Type B pancreatic cell (in vitro differentiated cells): ENCODE measurements at places on chromosomes 12 and 14. TPM values are rescaled to one million over a fixed set of nuclear protein-coding genes. Genes with fewer than 3 reads are reported as not detected.

DNA sequence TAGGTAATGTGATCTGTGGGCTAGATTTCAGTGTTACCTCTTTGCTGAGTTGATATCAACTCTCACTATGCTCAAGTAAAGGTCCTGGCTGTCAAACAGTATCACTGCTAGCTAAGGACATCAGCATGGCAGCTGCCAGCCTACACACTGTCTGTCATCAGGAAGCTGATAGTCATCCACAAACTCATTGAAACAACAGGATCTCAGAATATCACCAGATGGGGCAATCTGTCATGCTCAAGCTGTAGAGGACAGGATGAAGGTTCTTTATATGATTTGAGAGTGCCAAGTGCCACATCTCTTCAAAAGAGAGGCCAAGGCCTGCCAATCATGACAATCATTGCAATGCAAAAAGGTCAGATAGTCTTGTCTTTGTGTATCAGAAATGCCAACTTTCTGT lies 811.5 kb upstream of the SEL1L start:
- DNase-seq, result no peak

GRCh38 chr14:101478096-101478495 lies 83.2 kb upstream of the DIO3 start:
- DNase-seq, result peak; percentile 60

GRCh38 chr14:91282954-91283645 lies 38.6 kb upstream of the GPR68 start:
- DNase-seq, result no peak

DNA sequence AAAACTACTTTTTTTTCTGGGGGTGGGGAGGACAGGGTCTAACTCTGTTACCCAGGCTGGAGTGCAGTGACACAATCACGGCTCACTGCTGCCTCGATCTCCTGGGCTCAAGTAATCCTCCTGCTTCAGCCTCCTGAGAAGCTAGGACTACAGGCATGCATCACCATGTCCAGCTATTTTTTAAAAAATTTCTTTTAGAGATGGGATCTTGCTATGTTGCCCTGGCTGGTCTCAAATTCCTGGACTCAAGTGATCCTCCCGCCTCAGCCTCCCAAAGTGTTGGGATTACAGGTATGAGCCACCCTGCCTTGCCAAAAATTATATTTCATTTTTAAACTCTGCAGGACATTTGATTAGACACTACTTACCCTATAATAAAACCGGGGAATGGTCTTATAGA lies 5.5 kb downstream of the PPP2R3C start:
- no peak for DNase-seq

DNA sequence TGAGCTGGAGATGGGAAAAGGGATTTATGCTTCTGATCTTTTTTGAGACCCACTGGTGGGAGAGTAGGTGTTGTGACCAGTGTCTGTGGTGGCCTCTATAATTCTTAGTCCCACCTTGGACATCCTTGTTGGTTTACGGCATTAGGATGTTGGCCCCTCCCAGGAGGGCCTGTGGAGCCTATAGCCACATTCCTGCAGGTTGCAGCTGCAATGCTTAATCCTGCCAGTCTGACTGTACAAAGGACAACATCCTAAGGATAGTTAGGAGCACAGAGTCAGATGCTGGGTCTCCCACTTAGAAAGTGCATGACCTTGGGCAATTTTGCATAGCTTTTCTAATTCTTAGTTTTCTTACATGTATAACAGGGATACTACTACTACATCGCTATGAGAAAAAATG lies 150.9 kb upstream of the SLC38A2 start:
- no peak for DNase-seq

GRCh38 chr12:6953442-6954315 lies 2.5 kb downstream of the PTPN6 start:
- no peak for DNase-seq

GRCh38 chr14:88386256-88386794 lies 868 bp downstream of the SPATA7 start:
- no peak for DNase-seq

- no peak for DNase-seq
Observed at GRCh38 chr12:92416385-92416812, 270.8 kb upstream of the BTG1 start.

DNA sequence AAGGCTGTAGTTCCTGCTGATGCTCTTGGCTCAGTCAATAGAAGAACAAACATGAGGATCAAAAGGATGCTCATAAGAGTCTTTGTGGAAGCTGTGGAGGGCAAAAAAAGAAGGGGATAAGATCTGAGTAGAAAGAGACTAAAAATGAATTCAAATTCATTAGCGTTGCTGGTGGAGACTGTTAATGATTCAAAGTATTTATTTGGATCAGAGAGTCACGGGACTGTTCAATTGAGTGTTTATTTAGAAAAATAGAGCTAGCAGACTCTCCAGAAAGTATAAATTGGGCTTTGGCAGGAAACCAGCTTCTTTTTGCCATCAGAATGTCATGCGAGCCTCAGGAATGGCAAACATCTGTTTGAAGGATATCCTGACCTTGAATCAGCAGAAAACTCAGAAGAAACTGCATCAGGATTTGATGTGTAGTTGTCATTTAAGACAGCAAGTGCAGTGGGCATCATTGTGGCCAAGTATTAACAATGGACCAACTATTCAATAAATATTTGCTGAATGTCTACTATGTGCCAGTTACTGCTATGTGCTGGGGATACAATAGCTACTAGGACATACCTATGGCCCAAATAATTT lies 126.4 kb downstream of the TBC1D30 start:
- DNase-seq, result no peak

DNA sequence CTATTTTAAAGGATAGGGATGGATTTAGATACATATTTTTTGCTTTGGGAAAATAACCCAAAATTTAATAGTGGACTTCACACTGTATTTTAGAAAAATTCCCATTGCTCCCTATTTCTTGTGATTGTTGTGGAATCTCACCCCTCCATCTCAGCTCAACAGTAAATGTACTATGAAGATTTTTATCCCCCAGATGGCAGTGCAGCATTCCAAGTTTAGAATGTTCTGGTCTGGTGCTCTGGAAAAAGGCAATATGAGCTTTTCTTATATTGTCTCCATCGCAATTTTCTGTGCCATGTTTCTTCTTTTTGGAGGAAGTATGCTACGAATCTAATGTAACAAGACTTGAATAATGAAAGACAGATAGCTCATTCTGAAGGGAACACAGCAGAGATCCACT lies 471.7 kb upstream of the SYT1 start:
- DNase-seq, result no peak

- no peak for DNase-seq
Observed at GRCh38 chr12:6626654-6627283, 9.0 kb downstream of the LPAR5 start.

GRCh38 chr14:102583726-102584125 lies 8.7 kb upstream of the RCOR1 start:
- no peak for DNase-seq

DNA sequence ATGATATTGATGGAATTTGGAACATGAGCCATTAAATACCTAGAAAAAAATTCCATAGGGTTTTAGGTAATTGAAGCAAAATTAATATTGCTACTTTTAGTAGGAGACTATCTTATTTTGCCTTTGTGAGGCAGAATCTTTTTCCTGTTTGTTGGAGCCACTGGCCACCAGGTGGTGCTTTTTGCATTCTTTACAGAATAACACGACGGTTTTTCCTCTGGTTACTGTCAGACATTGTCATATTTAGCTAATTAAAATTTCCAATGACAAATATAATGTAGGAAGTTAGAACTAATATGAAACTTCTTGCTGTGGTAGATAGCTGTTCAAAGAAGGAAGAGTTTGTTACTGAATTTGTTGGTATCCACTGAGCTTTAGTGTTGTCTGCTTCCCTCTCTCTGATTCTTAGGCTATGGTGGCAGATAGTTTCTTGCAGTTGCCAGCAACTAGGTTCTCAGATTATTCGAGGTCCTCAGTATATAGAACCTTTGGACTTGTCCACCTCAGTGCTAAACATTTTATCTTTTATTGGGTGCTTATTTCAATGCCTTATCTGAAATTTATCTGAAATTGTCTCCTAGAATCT lies 25.7 kb downstream of the RAB21 start:
- DNase-seq, result no peak

- DNase-seq, result no peak
Observed at GRCh38 chr14:56617084-56617483, 37.5 kb downstream of the TMEM260 start.

GRCh38 chr14:104532191-104532555 lies 47.4 kb upstream of the C14orf180 start:
- no peak for DNase-seq

DNA sequence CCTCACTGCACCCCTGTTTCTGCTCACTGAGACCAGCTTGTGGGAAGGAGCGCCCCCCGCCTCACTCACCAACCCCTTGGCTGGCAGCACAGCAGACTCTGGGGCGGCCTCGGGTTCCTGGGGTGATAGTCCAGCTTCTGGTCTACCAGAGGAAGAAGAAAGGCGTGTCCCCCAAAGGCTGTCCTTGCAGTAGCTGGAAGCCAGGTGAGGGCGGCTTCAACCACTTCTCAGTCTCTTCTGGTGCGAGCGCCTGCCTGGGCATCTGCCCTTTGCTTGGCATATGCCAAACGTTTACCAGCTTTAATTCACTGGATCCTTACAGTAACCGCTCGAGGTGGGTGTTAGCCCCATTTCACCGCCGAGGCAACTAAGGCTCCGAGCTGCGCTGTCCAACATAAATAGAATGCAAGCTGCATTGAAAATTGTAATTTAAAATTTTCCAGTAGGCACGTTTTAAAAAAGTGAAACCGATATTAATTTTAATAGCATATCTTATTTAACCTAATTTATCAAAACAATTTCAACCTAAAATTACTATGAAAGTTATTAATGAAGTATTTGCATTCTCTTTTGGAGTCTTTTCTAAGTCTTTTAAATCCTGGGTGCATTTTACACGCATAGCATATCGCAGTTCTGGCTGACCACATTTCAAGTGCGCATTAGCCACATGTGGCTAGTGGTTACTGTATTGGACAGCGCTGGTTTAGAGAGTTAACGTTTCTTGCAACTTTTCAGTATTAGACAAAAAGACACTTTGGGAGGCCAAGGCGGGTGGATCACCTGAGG lies 872 bp downstream of the FAM177A1 start:
- no peak for DNase-seq

DNA sequence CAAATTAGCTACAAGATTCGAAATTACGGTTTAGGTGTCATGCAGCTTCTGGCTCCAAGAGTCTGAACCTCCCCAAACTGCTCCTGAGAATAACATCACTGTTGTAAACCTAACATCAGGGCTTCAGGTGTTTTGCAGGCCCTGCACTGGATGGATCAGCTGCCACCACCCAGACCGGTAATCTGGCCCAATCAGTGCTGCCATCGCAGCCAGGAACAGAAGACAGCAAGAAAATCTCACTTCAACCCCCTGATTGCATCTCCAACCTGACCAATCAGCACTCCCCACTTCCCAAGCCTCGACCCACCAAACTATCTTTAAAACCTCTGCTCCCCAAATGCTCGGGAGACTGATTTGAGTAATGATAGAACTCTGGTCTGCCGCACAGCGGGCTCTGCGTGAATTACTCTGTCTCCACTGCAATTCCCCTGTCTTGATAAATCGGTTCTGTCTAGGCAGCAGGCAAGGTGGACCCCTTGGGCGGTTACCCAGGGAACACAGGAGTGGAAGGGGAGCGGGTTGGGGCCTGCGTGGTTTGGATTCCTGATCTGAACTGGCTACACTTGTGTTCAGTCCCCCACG lies 268.5 kb upstream of the SFSWAP start:
- no peak for DNase-seq

DNA sequence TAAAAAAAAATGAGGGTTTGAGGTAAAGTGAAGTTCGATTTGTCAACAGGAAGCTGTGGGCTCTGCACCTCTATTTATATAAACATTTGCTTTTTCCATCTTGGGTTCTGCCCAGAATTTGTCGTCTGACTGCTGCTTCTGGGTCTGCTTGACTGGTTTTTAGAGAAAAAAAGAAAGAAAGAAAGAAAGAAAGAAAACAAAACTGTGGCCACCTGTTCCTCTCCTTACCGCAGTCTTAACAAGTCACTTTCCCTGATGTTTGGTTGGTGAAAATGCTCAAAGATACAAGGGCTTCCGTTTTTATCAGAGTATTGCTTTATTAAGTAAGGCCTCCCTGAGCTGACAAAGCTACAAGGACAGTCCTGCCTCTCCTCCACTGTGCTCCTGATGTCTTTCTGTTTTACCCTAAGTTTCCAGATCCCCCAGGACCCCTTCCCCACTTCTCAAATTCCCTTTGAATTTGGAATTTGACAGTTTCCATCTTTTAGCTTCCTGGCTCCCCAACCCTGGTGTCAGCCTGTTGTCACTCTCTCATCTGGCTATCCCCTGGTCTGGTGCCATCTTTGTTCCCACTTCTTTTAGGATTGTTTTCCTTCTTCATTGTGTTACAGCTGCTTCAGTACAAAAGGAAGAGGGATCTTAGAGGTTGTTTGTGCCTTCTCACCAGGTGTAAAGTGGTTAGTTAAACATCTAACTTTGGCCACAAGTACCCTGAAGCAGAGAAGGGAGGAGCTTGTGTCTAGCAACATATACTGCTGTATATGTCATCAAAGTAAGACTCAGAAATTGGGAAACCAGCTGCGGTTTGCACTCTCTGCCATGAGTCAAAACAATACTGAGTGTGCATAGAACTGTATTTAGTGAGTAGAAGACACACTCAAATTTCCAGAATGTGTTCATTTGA lies 18.0 kb downstream of the MFAP5 start:
- no peak for DNase-seq

DNA sequence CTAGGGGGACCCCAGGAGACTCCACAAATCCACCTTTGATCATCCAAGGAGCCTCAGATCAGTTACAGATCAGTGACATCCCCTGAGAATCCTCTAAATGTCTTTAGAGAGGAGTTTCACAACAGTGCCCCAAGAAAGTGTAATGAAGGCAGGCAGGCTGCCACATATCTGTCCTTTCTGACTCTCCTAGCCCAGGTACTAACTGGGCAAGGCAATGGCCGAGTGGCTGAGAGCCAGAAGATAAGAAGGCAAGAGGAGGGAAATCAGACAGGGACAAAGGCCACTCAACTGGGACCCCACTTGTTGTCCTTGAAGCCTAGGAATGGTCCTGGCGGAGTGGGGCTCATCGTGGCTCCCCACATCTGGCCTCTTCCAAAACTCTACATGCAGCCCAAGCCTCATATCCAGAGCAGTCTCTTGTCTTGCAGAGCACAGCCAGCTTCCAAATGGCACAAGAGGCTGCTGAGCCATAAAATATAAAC lies 11.6 kb downstream of the ACTN1 start:
- no peak for DNase-seq

The TNS2 gene
- total RNA-seq, result 3.5 and 21.8 TPM in 2 replicates

The AKAP5 gene
- total RNA-seq, result 0.52 and 1.4 TPM in 2 replicates

The RXYLT1 gene
- total RNA-seq, result 15.4 and 19.2 TPM in 2 replicates

The PDE3A gene
- 19.7 and 27.1 TPM in 2 replicates for total RNA-seq

The SRGAP1 gene
- 13.1 and 14.9 TPM in 2 replicates for total RNA-seq

The UNG gene
- 49.8 and 63.0 TPM in 2 replicates for total RNA-seq

The HNF1A gene
- 7.2 and 9.6 TPM in 2 replicates for total RNA-seq

The VWF gene
- 0.70 and 1.3 TPM in 2 replicates for total RNA-seq

The RIPK3 gene
- 5.6 and 7.5 TPM in 2 replicates for total RNA-seq

The SRRM4 gene
- 1.1 and 1.4 TPM in 2 replicates for total RNA-seq

The RHOF gene
- 24.9 and 26.0 TPM in 2 replicates for total RNA-seq

The APOF gene
- not detected in 2 replicates for total RNA-seq

The CDKN3 gene
- total RNA-seq, result 10.2 and 31.0 TPM in 2 replicates
